ENCODE measurements at places on chromosomes 6 and 20.

- DNase-seq, result no peak
Measured at GRCh38 chr6:52937908-52938307, 28.4 kb upstream of the GSTA3 start.

GRCh38 chr20:18922251-18922650, 108.7 kb downstream of the SCP2D1 start:
- DNase-seq, result no peak

- no peak for DNase-seq
Measured at GRCh38 chr6:140283197-140283596, 908.7 kb upstream of the CITED2 start.

DNA sequence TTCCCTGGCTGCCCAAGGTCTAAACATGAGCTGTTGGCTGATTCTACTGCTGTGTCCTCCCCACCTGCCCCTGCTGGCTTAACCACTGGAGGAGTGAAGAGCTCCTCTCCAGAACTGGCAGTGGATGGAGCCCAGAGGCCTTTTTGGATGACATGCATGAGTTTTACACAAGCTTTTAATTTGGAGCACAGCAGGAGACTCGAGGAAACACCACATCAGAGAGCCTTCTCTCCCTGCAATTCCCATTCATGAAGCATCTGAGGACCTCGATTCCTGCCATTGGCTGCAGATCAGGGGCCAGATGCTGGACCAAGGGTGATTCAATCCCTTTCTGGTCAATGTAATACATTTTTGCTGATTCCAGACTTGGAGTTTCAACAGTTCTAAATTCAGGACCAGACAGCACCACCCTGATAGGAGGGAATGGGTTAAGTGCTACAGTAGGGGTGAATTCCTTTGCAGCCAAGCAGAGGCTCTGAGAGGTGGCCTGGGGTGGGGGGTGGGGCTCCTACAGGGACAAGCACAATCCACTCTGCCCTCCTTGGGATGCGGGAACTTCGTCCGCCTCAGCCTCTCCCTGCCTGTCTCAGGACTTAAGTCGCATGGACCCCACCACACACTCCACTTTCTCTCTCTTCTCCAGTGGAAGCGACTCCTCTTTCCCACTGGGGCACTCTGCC, 599 bp upstream of the PSORS1C1 start:
- DNase-seq, result peak; percentile 88

DNA sequence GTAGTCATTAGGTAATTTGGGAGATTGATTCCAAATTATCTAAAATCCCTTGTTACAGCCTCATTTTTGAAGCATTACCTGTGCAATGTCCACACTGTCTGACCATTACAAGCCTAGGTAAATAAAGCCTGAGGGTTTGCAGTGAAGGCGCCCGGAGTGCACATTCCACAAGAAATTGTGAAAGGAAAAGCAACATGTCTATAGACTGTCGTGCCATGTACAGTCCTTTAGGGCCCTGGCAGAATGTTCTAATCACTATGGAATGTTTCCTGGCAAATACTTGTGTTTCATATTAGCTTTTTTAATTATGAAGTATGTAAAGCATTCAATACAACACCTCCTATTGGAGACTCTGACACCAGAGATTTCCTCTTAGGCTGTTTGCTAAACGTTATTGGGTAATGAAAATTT, 28.9 kb downstream of the PREP start:
- DNase-seq, result peak; percentile 23

DNA sequence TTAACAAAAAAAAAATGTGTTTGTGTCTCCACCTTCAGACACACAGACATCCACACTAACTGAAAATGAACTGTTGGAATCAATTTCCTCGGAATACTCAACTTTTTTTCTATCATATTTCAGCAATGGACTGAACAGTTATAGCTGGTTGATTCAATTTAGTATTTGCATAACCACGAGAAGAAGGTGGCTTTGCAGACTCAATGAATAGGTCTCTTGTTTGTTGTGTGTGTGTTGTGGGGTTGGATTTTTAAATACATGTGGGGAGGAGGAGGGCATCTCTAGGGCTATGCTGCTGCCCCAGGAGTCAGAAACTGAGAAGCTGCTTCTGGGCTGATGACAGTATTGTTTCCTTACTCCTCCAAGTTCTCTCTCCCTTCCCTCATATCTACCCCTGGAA, 28.7 kb downstream of the TFAP2A start:
- DNase-seq, result no peak

GRCh38 chr20:11718474-11719094, 199.1 kb upstream of the BTBD3 start:
- DNase-seq, result no peak

Measured in AG09309 (cell line).